Liver (tissue), 10 donors: ENCODE measurements at places on chromosomes 12 and 14.
A peak's percentile ranks its signal among the peaks of the same experiment; 100 is the strongest.

- no peak for DNase-seq
These were observed 708.6 kb upstream of the TMEM132C start for GRCh38 chr12:127558361-127558760.

DNA sequence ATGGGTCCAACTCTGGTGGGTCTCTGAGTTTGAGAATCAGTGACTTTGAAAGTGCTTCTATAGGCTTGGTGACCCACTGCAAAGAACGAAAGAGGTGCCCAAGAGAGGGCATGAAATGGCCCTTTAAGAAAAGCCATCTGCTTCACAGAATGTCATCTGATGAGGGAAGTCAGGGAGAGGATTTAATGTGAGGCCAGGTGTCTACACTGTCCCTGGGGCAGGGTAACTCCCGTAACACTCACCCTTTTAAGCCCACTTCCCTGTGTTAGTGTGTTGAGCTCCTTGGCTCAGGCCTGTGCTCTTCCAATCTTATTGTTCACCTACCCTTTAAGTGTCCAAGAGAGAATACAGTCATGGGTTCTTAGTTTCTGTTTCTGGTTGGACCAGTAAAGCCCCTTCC is 16.4 kb upstream of the SRSF5 start:
- no peak for DNase-seq

DNA sequence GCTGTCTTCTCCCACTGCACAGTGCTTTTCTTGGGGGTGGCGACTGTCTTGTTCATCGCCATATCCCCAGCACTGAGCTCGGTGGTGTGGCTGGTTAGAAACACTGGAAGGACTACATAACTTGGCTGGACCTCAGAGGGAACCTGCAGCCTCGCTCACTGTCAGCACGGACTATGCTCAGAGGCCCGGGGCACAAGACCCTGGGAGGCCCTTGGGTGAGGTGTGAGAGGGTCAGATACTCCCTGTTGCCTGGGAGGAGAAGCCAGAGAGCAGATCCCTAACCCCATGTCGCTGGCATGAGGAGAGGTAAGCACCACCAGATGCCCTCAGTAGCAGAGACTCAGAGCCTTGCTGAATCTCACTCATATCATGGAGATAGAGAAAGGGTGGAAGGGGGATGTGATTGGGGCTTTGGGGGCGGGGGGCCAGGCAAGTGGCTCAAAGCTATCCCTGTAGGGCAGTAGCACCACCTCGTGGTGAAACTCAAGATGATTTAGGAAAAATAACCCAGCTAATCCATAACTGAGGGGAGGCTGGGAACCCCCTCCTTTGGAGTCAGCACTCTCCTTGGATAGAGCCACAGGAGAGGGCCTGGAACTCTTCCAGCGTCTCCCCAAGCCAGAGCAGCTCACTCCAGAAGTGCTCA is 18.7 kb upstream of the HDAC7 start:
- DNase-seq: no peak

DNA sequence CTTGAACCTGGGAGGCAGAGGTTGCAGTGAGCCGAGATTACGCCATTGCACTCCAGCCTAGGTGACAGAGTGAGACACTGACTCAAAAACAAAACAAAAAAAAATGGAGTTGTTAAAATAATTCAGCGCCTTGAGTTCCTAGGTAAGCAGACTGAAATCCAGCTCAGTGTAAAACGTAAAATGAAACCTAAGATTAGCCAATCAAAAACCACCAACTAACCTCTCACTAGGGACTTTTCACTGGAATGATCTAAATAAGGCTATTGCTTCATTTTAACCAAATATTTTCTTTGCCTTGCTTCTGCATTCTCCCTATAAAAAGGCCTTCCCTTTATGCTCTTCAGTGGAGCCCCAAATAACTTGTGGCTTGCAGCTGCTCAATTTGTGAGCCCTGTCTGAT is 91.6 kb upstream of the HIF1A start:
- DNase-seq: no peak

DNA sequence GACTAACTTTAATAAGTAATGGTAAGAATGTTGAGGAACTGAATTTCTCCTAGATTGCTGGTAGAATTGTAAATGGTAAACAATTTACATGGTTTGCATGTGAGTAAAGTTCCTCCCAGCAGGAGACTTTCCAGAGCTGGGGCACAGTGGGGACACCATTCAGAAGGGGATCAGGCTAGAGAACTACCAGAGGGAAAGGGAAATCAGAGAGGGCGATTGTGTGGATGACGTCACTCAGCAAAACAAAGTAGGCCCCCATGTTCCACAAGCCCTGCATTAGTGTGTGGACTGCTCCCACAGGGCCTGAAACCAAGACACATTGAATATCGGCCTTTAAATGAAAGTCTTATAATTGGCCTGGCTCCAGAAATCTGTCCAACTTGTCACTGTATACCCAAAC is 9.5 kb downstream of the RNASE11 start:
- no peak for DNase-seq

DNA sequence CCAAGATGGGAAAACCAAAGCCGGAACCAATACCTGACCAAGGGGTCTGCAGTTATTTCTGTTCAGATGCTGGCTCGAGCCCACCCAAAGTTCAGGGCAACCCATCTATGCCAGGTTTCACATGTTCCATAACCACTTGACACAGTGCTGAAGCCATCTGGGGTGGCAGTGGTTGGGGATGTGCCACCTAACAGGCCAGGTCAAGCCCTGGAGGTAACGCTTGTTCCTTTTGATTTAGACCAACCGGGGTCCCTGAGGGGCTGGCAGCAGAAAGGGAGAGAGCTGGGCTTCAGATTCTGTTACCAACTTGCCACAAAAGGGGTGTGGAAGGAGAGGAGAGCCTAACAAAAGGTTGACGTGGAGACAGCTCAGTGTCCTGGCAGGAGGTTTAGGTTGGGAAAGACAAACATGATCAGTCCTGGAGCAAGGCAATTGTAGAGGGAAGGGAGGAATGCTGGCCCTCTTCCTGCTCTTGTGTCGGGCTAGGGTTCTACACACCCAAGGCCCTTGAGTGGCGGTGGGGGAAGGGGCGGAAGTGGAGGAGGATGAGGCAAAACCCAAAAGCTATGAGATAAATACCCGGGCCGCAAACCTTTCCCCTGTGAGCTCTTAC is 31.9 kb downstream of the CACNA2D4 start:
- DNase-seq: no peak

GRCh38 chr14:95070748-95071435 is 86.4 kb downstream of the DICER1 start:
- DNase-seq: no peak

DNA sequence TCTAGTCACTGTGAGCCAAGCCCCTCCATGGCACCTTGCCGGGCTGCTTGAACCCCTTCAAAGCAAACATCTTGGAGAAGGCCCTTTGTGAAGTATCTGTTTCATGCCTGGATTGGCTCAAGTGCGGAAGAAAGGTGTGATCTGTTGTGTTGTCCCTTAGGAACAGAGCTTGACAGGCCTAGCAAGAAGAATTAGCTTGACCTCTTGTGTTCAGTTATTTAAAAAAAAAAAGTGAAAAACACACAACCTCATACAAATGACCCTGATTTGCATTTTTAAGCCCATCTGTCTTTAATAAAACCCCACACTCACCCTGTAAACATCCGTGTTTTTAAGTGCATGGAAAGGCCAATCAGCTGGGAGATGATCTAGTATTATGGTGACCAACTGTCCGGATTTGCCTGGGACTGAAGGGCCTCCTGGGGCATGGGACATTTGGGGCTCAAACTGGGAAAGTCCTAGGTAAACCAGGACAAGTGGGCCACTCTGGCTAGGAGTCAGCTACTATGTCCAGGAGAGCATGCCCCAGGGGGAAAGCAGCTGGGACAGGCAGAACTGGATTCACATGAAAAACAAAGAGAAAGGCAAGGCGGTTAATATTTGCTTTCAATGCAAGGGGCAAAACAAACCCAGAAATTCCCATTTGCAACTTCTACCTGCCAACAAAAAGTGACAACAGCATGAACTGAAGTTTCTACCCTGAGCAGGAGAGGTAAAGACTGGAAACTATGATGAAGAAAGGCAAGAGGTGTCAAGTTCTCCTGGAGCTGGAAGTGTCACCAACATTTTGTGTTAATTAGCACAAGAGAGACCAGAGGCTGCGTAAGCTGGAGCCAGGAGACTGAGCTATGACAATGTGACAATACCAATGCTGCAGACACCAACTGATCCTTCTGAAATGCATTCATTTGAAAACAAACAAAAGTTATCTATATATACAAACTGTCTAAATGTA is 78.6 kb downstream of the CLMN start:
- DNase-seq: no peak

DNA sequence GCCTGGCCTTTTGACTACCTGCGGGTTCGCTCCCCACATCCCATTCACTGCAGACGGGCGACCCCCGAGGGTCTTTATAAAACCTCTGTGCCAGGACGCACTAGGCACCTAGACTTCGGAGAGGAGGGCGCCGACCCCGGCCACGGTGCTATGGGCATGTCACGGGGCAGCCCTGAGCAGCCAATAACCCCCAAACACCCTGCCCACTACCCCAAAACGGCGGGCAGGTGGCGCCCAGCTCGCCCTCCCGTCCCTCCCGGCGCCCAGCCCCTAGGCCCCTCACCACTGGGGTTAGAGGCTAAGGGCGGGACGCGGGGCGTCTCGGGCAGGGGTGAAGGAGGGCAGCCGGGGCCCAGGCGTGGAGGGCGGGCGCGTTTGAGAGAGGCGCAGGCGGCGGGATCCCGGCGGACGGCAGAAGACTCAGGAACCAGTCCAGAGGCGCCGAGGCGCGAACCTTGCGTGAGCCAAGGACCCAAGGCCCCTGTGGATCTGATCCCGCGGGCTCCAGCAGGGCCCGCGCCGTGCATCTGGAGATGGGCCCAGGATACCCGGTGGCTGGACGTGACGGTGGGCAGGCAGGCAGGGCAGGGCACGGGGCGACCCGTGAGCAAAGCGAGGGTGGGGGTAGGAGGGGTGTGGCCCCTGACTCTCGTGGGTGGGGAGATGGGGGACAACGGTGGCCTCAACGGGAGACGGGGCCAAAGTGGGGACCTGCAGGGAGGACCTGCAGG is 11.1 kb downstream of the KRT85 start:
- DNase-seq: no peak

DNA sequence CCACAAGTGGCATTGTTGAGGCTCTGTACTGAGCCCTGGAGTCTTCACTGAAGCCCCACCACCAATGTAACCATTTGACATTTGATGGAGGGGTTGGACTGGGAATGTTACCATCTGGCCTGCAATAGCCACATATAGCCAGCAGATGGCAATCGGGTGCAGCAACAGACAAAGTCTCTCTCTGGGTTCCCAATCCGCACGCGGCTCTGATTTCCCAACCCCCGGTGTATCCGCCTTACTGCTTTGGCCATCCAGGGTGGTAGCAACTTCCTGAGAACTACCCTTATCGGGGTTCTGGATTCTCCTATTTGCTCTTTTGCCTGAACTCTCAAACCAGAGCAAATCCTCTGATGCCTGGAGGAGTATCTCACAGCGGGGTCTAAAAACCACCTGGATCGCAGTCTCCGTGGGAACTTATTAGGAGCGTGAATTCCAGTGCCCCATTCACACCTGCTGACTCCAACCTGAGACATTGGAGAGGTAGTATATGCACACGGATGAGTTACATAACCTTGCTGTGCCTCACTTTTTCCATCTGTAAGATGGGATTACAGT is 14.2 kb downstream of the VRTN start:
- peak; percentile 71 for DNase-seq

- DNase-seq: no peak
These were observed 224.3 kb downstream of the GXYLT1 start for GRCh38 chr12:41920355-41920754.

- no peak for DNase-seq
These were observed 160.2 kb downstream of the CCDC91 start for GRCh38 chr12:28350502-28350901.

DNA sequence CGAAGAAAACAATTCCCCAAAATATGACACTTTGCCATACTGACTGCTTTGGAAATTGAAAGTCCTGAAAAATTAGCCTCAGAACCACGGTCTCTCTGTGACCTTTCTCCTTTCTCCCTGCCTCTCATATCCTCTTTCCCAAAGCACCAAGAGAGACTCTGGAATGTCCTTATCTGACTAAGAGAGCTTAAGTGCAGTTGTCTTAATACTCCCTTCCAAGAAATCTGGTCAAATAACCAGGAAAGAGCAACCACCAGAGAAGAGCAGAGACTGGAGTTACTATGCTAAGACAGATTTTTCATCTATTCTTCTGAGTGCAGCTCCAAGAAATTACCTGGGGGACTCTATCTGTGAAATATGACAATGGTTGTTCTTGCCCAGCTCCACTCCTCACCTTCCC is 10.5 kb upstream of the BTG1 start:
- DNase-seq: no peak

DNA sequence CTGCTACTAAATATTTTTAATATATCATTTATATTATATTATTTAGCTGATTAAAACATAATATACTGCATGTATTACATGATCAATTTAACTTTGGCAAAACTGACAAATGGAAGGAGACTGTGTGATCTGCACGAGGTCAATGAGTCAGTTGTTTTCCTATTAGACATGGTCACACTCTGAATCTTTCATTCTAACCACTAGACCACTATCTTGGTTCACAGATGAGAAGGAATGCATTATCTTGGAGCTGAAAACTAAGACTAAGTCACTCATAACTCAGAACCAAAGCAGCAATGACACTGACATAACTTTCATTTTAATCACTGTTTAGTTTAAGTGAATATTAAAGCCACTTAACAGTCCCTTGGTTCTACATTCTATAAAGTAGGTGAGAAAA is 37.4 kb downstream of the GNPTAB start:
- DNase-seq: no peak

- no peak for DNase-seq
These were observed 6.6 kb upstream of the NOP2 start for GRCh38 chr12:6574576-6575295.

GRCh38 chr12:870378-870777 is 79.1 kb downstream of the RAD52 start:
- no peak for DNase-seq

DNA sequence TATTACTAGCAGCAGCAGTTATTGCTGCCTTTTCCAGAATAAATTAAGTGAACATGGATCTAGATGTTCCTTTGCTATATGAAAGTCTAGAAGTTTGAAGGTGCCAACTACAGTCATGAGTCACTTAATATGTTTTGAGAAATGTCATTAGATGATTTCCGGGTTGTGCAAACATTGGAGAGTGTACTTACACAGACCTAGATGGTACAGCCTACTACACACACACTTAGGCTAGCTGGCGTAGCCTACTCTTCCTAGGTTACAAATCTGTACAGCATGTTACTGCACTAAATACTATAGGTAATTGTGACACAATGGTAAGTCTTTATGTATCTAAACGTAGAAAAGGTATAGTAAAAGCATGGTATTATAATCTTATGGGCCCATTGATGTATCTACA is 368.1 kb downstream of the PDZRN4 start:
- DNase-seq: no peak

DNA sequence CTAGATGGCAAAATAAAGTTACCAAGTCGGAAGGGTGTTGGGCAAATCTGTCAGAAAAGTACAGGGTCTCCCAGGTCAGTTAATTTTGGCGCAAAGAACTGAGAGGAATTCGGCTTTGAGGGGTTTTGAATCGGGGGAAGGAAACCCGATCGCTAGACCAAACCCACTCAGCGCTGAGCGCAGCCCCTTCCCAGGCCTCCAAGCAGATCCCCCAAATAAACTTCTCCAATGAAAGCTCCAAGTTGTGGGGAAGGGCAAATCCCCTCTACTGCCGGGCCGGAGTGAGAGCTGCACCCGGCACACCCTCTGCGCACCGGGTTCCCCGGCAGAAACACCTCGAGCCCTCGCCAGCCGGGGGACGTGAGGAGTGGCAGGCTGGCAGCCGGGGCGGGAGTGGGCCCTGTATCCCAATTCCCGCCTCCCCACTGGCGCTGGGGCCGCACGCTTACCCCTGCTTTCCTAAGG is 441 bp downstream of the E2F7 start:
- DNase-seq: no peak

- no peak for DNase-seq
These were observed 1.8 kb downstream of the A2M start for GRCh38 chr12:9113987-9114309.
